ENCODE measurements at places on chromosomes 11 and 22.
A peak's percentile ranks its signal among the peaks of the same experiment; 100 is the strongest.

GRCh38 chr11:44366741-44367140, 56.8 kb upstream of the ALX4 start:
- DNase-seq: no peak

GRCh38 chr22:46763051-46763705, 728 bp downstream of the TBC1D22A start:
- no peak for DNase-seq

DNA sequence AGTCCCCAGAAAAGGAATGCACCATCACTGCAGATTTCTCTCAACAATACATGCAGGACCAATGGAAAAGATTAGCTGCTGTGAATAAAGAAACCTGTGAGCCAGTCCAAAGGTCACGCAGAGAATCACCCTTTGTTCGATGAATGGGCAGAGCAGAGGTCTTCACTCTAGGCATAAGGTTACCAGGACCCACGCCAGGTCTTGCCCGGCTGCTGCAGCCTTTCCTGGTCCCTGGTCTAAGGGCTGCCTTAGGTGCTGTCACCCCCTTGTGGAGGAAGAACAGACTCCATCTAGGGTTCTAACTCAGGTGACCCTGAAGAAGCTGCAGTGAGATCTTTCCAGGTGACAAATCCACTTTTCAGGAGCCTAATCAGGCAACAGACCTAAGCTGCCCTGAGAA, 29.0 kb upstream of the NAP1L4 start:
- peak; percentile 52 for DNase-seq

DNA sequence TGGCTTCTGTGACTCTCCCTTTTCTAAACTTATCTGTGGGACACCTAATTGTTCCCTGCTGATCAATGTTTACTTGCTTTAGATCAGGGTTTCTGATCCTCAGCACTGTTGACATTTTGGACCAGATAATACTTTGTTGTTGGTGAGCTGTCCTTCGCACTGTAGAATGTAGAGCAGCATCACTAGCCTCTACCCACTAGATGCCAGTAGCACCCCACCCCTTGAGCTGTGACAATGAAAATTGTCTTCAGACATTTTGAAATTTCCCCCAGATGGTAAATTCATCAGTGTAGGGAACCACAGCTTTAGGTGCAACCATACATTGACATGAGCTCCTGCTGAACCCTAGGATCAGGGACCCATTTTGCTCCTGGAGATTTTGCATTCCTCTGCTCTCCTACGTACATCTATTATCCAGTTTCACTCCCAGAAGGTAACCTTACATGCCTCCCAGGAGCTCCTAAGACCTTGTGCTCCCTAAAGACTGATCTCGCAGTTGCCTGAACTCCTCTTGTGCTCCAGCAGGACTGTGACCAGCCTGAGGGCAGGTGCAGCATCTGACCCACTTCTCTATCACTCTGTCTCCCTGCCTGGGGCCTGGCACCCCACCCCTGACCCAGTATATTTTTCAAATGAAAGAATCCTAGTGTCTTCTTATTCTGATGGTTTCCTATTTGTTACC, 107.8 kb downstream of the FAR1 start:
- DNase-seq: no peak

DNA sequence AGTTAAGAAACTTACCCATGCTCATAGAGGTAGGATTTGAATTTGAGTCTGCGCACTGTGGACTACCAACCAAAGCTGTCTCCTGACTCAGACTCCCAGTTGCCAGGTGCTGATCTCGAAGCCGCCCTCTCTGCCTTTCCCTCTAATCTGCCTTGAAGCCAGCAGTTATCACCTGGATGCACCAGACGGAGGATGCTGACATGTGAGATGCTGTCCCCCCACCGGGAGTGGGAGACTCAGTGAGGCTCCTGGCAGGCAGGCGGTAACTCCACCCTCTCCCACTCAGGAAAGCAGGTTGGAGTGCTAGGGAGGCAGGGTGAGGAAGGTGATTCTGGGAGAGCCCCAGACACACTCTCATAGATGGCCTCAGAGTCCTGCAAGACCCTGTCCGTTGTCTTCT, 40.4 kb downstream of the KIAA1671 start:
- DNase-seq: no peak

- peak; percentile 81 for DNase-seq
Measured at GRCh38 chr11:13008625-13009475, at the start of gene RASSF10. Gene RASSF10, plus strand, starts transcription at chr11:13009316. Its CDS starts 261 bp downstream, at chr11:13009577.

DNA sequence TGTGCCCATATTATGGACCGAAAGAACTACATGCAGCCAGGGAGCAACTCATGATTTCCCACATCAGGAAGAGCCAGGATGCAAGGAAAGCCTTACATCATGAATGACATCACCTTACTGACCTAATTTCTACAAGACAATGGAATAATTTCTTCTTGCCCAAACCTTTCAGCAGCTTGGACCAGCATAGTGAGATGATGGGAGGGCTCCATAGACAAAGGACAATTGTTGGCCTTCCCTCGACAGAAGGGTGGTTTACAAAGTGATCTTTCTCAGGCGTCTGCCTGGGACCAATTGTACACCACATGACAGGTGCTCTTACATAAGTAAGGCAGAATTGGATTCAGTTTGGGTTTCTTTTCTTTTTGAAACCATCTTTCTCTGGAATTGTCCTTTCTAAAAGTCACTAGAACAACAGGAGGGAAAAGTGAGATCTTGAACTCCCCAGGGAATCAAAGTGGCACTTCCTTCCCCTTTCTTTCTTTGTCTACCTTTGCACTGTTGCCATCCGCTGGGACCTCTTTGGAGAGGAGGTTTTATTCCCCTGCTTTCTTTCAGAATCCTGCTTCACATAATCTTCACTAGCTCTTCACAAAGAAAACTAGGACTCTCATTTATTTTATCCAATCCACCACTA, 51.7 kb upstream of the PAK1 start:
- DNase-seq: no peak

DNA sequence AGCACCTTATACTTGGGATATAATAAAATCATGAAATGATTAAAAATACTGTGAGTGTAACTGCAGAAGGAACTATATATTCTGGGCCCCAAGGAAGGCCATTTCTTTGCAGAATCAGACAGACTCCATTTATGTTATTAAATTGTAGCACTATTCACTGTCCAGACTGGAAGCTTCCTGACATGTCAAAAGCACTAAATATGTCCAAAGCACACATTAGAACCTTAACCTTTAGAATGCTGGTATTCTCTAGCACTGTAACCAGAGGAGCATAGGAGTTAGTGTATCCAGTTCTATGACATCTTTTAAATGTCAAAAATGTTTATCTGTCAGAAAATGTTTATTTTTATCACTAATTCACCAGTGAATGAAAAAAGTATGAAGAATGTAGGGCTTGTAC, 246.9 kb downstream of the CADM1 start:
- no peak for DNase-seq

GRCh38 chr11:42976636-42977217, 335.1 kb upstream of the API5 start:
- no peak for DNase-seq

GRCh38 chr22:45879552-45879949, 97.4 kb downstream of the WNT7B start:
- no peak for DNase-seq

GRCh38 chr11:120354068-120354467, 17.9 kb downstream of the ARHGEF12 start:
- DNase-seq: no peak

DNA sequence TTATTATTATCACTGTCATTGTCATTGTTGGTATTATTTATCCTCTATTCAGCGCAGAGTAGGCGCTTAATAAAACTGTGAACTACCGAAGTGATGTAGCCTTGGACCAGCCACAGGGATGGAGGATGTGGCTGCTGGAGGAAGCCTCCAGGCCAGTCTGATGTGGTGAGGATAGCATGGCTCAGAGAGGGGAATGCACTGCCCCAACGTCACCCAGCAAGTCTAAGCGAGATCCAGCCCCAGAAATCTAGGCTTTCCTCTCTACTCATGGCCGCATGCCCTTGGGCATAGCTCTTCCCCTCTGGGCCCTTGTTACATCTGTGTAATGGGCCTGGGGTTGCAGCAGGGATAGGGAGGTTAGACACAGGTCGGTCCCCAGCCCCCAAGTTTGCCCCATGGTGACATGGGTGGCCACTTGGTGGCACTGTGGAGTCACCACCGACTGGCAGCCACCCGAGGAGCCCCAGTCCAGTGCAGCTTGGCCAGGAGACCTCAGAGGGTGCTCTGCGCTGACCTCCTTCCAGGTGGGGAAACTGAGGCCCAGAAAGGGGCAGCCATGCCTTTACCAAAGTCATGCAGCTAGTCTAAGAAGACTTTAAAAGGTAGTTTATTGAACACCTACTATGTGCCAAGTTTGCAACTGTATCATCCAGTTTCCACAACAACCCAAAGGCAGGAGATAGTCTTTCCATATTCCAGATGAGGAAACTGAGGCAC, 395.7 kb downstream of the MN1 start:
- DNase-seq: peak; percentile 56

GRCh38 chr11:2913776-2914175, 15.4 kb downstream of the PHLDA2 start:
- DNase-seq: no peak

- no peak for DNase-seq
Measured at GRCh38 chr11:103042161-103042560, 49.8 kb downstream of the DCUN1D5 start.

DNA sequence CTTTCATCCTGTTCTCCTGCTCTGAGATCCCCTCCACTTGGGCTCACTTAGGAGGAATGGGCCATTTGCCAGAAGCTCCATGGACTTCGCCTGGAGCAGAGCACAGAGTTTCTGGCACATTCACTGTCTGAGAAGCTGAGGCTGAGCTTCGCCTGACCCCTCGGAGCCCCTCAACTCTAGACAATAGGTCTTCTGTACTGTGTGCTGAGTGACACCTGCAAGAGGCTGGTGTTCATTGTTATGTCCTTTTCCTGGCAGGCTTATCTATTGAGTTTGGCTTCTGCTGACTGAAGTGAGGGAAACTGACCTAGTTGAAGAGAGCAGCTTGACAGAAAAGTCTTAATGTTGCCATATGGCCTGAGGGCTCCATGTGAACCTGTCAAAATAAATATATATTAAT, 124.3 kb downstream of the EHF start:
- DNase-seq: no peak

DNA sequence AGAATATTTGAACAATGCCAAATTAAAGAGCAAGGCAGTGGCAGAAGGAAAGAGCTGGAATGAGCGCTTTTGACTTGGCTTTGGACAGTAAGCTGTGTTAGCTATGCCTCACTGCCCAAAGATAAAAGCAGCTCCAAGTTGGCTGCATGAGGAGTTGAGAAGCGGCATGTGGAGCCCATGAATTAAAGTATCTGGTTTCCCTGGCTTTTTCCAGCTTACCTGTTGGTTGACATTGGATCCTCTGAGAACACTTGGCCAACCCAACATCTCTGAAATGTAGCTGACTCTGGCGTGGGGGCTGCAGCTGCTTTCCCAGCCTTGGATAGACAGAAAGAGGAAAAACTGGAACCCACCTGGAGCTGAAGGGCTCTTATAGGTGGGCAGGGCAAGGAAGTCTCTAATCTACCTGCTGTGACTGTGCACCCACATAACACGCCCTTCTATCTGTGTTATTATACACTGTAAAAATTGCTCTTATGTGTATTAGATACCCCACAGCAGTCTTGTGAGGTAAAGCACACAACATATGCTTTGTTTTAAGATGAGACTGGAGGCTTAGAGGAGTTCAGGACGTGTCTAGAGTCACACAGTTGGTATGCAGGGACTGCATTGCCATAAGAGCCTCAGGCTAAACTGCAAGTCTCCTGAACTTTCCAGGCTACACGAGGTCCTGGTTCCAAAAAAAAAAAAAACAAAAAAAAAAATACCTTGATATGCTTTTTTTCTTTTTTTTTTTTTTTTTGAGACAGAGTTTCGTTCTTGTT, 5.8 kb downstream of the UBASH3B start:
- DNase-seq: peak; percentile 53

Measured in RWPE1 (cell line).